ENCODE measurements at places on chromosomes 5 and 9.

- DNase-seq: no peak
These were observed 989.6 kb upstream of the ARRDC3 start for GRCh38 chr5:92372766-92373165.

- no peak for DNase-seq
These were observed 41.8 kb upstream of the UGCG start for GRCh38 chr9:111854799-111855198.

GRCh38 chr9:14183001-14183400, 130.9 kb downstream of the NFIB start:
- no peak for DNase-seq

DNA sequence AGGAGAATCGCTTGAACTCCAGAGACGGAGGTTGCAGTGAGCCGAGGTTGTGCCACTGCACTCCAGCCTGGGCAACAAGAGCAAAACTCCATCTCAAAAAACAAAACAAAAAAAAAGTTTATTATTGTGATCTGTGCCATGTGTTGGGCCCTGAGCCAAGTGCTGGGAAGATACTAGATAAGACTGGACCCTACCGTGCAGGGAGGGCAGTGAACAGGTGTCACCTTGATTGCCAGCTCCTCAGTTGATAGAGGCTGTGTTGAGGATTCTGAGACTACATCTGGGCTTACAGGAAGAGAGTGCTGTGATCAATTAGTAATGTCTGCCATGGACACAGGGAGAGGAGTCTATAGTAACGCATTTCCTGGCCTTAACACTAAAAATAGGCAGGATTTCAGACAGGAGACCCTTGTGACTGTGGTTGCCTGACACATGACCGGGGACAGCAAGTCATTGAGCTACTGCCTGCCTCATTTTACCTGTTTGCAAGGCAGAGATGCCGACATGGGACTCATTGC, 201.5 kb downstream of the C9orf50 start:
- no peak for DNase-seq

DNA sequence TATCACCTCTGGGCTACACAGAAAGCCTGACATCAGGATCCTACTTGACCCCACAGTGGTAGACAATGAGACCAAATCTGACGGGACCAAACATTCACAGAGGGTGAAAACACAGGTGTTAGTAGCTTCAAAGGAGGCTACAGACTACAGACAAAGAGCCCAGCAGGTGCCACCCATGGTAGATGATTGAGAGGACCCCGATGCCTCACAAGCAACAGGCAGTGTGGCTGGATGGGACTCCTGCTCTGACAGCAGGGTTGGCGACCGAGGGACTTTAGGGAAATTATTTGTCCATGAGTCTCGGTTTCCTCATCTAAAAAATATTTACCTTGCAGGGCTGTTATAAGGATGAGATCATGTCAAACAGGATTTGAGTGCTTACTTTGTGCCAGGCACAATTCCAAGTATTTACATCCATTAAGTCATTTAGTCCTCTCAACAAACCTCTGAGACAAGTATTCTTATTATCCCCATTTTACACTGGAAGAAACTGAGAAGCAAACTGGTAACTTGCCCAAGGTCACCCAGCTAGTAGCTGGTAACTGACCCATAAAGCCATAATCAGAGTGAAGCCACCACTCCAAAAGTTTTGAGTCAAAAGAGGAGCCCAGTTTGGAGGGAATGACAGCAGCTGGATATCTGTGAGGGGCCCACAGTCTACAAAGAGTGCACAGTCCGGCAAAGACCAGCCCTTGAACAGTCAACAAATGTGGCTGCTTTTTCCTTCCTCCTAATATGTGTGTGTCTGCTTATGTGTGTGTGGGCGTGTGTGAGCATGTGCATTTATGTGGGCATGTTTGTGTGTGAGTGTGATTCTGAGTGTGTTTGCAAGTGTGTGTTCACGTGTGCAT, 502.0 kb downstream of the BNC2 start:
- DNase-seq: no peak

DNA sequence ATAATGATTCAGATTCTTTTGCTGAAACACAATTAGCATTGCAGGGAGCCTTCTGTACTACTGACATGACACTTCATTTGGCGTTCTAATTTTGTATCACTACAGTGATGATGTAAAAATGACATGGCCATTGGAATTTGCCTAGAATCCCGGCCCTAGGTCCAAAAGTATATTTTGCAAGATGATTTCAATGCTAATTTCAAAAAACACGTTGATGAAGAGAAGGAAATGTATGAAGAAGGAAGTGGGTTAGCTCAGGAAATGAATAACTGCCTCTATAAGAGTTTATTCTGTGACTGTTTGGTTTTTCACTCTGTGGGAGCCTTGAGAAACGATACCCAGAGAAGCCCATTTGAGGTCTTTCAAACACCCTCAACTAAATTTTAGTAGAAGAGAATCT, 59.3 kb downstream of the OSTF1 start:
- DNase-seq: no peak

DNA sequence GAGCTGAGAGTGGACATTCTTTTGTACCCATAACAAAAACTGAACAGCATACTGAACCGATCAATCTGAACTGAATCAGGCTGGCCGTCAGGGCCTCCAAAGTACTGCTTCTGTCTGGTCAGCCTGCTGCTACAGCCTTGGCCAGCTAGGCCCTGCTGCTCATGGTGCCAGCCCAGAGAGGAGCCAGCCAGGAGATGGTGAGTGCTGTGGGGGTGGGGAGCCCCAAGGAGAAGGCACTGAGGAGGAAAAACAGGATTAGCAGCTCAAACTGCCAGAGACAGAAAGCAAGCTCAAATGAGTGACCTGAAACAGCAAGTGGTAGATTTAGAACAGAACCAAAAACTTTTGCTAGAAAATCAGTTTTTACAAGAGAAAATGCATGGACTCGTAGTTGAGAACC, 23.9 kb downstream of the SRP19 start:
- no peak for DNase-seq

DNA sequence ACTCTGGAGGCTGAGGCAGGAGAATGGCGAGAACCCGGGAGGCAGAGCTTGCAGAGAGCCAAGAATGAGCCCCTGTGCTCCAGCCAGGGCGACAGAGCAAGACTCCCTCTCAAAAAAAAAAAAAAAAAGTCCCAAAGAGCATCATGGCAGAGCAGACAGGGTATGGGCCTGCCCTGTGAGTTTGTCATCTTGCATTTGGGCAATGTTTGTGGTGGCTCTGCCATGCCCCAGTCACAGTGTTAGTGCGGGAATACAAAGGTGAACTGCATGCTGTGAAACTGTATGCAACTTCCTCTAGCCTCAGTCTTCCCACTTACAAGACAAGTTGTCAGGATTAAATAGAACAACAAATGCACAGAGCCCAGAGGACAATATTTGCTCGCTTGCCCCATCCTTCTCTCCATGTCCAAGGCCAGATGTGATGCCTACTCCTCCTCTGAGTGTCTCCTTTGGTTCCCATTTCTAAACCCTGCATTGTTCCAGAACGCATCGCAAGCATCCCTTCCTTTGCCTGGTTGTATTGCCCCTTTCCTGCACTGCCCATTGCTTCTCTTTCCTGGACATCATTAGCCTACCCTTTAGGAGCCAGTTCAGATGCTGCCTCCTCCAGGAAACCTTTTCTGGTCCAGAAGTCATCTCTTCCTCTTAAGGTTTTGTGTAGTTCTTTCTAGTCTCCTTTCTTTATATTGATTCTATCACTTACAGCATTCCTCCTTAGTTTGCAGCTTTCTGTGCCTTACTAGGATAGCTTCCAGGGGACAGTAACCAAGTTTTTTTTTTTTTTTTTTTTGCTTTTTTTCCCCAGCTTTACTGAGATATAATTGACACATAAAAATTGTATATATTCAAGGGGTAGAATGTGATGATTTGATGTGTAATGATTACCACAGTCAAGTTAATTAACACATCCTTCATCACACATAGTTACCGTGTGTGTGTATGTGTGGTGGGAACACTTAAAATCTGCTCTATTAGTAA, 69.0 kb upstream of the TNFAIP8 start:
- no peak for DNase-seq

GRCh38 chr5:136133222-136133921, 727 bp downstream of the SMAD5 start:
- peak; percentile 38 for DNase-seq

GRCh38 chr9:81462801-81463200, 226.5 kb downstream of the TLE1 start:
- DNase-seq: no peak

DNA sequence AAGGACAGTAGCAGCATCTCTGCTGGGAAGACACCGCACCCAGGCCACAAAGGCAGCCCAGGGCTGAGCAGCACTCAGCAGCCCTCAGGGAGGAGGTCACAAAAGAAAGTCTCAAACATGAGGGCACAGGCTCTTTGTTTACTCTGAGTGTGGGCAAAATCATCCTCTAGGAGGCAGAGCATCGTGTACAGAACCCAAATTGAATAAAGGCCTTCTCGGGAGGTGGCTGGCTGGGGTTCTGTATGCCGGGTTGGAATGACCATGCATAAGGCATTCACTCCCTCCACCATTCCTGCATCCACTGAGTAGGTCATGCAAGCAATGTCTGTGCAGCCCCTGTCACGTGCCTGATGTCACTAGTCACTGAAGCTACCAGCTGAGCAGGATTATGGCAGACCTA, 412.8 kb downstream of the SPOCK1 start:
- DNase-seq: no peak

GRCh38 chr5:142248853-142249462, 75.9 kb downstream of the SPRY4 start:
- DNase-seq: peak; percentile 68

- peak; percentile 81 for DNase-seq
These were observed 43.4 kb upstream of the IL17B start for GRCh38 chr5:149422366-149423048.

DNA sequence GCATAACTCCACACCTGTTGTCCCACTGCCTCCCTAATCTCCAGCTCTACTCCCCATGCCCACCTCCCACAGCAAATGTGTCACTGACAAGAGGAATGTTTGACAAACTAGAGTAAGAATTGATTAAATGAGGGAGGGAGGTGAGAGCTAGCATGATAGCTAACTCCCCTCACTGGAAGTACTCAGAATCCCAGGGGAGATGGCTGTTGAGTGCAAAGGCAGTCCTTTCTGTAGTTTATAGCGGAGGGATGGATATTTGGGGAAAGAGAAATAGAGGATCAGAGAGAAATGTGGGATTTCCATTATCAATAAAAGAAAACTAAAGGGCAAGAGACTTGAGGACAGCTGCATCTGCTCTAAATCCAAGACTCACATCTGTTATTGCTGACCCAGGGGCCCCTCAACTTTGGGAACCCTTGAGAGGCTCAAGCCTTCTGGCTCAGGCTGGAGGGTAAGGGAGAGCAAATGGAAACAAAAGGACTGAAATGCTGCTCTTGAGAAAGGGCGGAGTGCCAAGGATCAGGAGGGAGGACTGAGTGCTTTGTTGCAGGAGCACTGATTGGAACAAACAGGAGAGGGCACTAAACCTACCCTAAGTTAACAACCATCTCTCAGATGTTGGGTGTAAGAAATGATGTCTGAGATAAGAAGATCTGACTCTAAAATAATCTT, 372.1 kb downstream of the NTRK2 start:
- DNase-seq: no peak

DNA sequence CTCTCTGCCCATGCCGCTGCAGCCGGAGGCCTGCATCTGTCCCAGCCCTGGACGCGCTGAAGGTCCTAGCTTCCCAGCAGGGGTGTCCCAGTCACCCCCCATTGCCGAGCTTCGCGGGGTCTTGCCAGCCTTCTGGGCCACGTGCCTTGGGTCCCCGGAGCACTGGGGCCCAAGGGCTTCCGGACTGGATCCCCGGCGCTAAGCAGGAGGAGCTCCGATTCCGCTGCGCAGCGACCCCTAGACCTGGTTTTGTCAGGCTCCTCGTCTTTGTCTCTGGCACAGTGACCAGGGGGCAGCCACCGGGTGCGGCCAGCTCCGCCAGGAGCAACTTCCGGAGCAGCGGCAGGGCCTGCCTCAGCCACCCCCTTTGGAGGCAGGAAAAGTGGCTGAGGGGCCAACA, 3.3 kb upstream of the IRX1 start:
- DNase-seq: no peak

- DNase-seq: peak; percentile 74
These were observed 30.4 kb downstream of the JADE2 start for GRCh38 chr5:134555890-134556311.

Measured in tibial artery (tissue), 4 donors.